Naive B cell (primary cell): ENCODE measurements at places on chromosomes 12 and 14. TPM values are rescaled to one million over a fixed set of nuclear protein-coding genes. Genes with fewer than 3 reads are reported as not detected.

GRCh38 chr14:37147310-37147880, 25.0 kb downstream of the SLC25A21 start:
- H3K4me1 ChIP-seq = no peaks in the 10 kb centered on the region
- no peak overlapping the region for H3K4me3 ChIP-seq
- no peaks in the 10 kb centered on the region for H3K36me3 ChIP-seq
- DNase-seq = no peak

- no peak for DNase-seq
- no peak overlapping the region for H3K4me3 ChIP-seq
- peaks cover 45% of the 10 kb centered on the region for H3K27me3 ChIP-seq
- H3K27ac ChIP-seq = no peak overlapping the region
- no peaks in the 10 kb centered on the region for H3K4me1 ChIP-seq
Observed at GRCh38 chr14:81446279-81447007, 46.3 kb upstream of the STON2 start.

- H3K36me3 ChIP-seq = no peaks in the 10 kb centered on the region
- H3K4me1 ChIP-seq = no peaks in the 10 kb centered on the region
- no peaks in the 10 kb centered on the region for H3K27me3 ChIP-seq
- no peak for DNase-seq
- H3K4me3 ChIP-seq = no peak overlapping the region
- no peak overlapping the region for H3K27ac ChIP-seq
Observed at GRCh38 chr12:62720661-62721330, 214.2 kb downstream of the PPM1H start.

DNA sequence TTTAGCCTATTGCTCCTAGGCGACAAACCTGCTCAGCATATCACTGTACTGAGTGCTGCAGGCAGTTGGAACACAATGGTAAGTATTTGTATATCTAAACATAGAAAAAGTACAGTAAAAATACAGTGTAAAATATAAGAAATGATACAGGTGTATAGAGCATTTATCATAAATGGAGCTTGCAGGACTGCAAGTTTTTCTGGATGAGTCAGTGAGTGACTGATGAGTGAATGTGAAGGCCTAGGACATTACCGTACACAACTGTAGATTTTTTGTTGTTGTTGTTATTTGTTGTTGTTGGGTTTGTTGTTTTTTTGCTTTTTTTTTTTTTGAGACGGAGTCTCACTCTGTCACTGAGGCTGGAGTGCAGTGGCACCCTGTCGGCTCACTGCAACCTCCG, 33.4 kb downstream of the PNMA1 start:
- no peak for DNase-seq
- H3K27ac ChIP-seq = no peak overlapping the region
- no peaks in the 10 kb centered on the region for H3K27me3 ChIP-seq
- no peaks in the 10 kb centered on the region for H3K36me3 ChIP-seq
- no peaks in the 10 kb centered on the region for H3K4me1 ChIP-seq

GRCh38 chr14:74856366-74856765, 19.6 kb downstream of the PROX2 start:
- no peak for DNase-seq
- H3K4me1 ChIP-seq = peaks cover 13% of the 10 kb centered on the region
- no peak overlapping the region for H3K27ac ChIP-seq

DNA sequence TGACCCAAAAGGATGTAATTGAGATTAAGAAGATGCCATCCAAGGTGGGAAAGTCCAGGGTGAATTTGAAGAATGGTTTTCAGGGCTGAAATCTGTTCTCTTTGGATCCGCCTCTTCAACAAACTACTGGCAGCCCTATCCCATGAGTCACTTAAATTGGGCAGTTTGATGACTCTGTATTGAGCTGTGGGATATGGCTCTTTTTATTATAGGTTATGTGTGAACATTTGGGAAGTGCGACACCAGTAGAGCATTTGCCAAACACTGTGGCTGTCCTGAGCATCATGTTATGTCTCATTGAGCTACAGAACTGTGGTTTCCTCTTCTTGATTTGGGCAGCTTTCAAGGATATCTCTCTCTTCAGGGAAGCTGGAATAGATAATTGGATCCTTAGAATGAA, 22.3 kb downstream of the IFT43 start:
- no peaks in the 10 kb centered on the region for H3K4me1 ChIP-seq
- DNase-seq = no peak
- peaks cover 69% of the 10 kb centered on the region for H3K36me3 ChIP-seq
- H3K27ac ChIP-seq = no peak overlapping the region
- H3K4me3 ChIP-seq = no peak overlapping the region

DNA sequence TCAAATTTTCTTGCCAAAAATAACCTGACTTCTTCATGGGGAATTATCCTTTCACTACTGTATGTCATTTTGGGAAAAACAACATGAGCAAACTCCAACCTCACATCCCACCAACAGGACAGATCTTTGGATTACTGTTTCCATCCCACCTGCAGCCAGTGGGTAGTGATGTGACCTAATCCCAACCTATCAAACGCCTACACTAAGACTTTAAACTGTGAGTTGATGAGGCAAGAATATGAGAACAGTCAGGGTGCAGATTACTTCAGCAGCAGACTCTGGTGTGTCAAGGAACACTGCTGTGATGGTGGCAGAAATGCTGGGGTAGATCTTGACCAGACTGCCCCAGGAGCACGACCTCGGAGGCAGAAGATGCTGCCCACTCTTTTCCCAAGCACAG, 293.2 kb downstream of the DUSP6 start:
- no peak for DNase-seq
- H3K36me3 ChIP-seq = no peaks in the 10 kb centered on the region
- H3K27me3 ChIP-seq = no peaks in the 10 kb centered on the region
- no peaks in the 10 kb centered on the region for H3K4me1 ChIP-seq

- DNase-seq = no peak
- no peak overlapping the region for H3K4me3 ChIP-seq
- no peaks in the 10 kb centered on the region for H3K36me3 ChIP-seq
- no peak overlapping the region for H3K27ac ChIP-seq
- H3K27me3 ChIP-seq = no peaks in the 10 kb centered on the region
Observed at GRCh38 chr12:120292411-120292660, 633 bp upstream of the RNU4-2 start.

- H3K4me3 ChIP-seq = no peak overlapping the region
- no peak overlapping the region for H3K27ac ChIP-seq
- H3K36me3 ChIP-seq = no peaks in the 10 kb centered on the region
- no peaks in the 10 kb centered on the region for H3K27me3 ChIP-seq
Observed at GRCh38 chr12:91180582-91181395, 1.8 kb downstream of the DCN start.

- H3K36me3 ChIP-seq = no peaks in the 10 kb centered on the region
- no peak overlapping the region for H3K27ac ChIP-seq
- DNase-seq = no peak
Observed at GRCh38 chr14:83734431-83734830, 1795.5 kb upstream of the FLRT2 start.

- peaks cover 5% of the 10 kb centered on the region for H3K27me3 ChIP-seq
- no peak for DNase-seq
- no peak overlapping the region for H3K4me3 ChIP-seq
- no peaks in the 10 kb centered on the region for H3K4me1 ChIP-seq
- H3K36me3 ChIP-seq = no peaks in the 10 kb centered on the region
- H3K27ac ChIP-seq = no peak overlapping the region
Observed at GRCh38 chr12:105912882-105913678, 225.7 kb downstream of the NUAK1 start.

- no peak overlapping the region for H3K27ac ChIP-seq
- peaks cover 15% of the 10 kb centered on the region for H3K4me1 ChIP-seq
- H3K36me3 ChIP-seq = peaks cover 9% of the 10 kb centered on the region
Observed at GRCh38 chr14:65444230-65444629, 31.7 kb downstream of the FUT8 start.

DNA sequence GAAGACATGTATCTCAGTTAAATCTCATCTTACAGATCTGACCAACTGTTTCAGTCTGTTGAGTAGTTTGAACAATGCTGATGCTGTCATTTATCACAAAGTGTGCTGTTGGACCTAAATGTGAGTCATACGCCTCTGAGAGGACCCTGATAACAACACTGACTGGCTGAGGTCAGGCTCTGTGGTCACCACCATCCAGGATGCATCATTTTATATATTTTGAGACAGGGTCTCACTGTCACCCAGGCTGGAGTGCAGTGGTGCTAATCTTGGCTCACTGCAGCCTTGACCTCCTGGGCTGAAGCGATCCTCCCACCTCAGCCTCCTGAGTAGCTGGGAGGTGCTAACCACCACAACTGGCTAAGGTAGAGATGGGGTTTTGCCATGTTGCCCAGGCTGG, 181.0 kb upstream of the RGS6 start:
- no peak for DNase-seq
- no peaks in the 10 kb centered on the region for H3K4me1 ChIP-seq
- H3K27ac ChIP-seq = no peak overlapping the region

GRCh38 chr14:41830714-41831406, 224.2 kb downstream of the LRFN5 start:
- DNase-seq = no peak
- no peak overlapping the region for H3K27ac ChIP-seq

GRCh38 chr14:51807356-51807755, 53.1 kb upstream of the GNG2 start:
- DNase-seq = no peak
- H3K4me1 ChIP-seq = no peaks in the 10 kb centered on the region
- no peak overlapping the region for H3K27ac ChIP-seq
- peaks cover 5% of the 10 kb centered on the region for H3K36me3 ChIP-seq
- H3K4me3 ChIP-seq = no peak overlapping the region

The NR1H4 gene
- not detected for polyA plus RNA-seq

The NGB gene
- polyA plus RNA-seq = not detected

The POTEG gene
- polyA plus RNA-seq = not detected

The ESR2 gene
- 2.6 TPM for polyA plus RNA-seq

The TOMM20L gene
- polyA plus RNA-seq = not detected
